ENCODE measurements at places on chromosomes 5 and 9.

DNA sequence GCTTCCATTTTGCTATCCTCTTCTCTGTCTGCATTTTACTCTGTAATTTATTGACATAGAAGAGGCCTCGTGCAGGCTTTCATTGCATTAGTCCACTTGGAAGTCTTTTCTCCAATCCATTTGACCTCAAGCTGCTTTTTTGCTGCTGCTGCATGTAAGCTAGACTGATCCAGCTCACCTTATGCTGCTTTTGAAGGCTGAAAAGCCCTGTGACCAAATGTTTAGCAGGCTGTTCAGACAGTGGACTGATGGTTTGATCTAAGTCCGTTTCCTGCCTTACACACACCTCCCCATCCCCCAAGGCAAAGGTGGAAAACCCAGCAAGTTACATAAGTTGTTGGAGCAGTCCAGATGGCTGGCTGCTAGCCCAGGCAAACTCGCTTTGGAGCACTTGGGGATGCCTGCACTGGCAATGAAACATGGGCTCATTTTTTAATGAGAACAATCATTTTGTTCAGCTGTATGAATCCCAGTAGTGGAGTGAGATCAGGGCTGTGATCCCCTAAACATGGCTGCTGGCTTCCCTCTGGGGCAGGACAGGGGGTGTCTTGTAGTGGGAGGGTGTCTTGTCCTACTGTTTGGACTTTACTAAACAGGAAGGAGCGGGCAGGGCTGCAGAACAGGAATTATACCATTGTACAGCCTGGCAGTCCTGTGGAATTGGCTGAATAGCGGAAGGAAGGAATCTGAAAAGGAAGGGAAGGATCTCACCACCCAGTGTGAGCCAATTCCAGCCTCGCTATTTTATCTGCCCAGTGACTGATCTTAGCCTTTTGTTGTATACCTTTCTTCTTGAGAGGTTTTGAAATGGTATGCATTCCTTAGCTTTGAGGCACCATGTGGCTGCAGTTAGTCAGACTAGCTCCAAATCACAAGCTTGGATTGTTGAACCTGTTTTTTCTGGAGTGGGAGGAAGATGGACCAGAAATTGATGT is 212.0 kb downstream of the ARHGAP26 start:
- DNase-seq, result peak; percentile 62

- DNase-seq, result peak; percentile 91
Observed at GRCh38 chr5:129069292-129069691, 25.3 kb upstream of the ISOC1 start.

DNA sequence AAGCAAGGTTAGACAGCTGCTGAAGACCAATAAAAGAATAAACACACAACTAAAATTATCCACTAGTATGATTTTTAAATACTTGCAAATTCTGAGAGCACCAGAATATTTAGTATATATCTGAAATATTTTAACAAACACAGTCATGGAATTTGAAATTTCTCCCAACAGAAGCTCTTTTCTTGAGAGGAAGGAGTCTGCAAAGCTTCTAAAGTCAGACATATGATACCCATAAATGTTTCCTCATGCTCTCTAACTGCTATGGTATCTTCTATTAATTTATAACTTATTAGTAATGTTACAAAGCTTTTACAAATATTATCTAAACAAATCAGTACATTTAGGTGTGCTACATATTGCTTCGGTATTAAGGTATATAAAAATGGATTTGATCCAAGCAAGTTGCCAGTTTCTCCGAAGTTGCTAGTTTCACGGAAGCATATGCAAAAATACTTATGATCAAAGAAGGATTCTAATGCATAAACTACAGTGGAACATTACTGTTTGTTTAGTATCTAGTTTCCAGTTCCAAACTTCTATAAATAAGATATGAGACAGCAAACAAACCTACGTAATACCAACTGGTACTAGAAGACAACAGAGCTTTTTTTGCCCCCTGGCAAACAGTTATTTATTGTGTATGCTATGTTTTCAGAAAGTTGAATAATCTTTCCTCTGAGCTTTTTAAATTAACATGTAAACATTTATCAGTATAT is 22.0 kb downstream of the FNIP1 start:
- no peak for DNase-seq

DNA sequence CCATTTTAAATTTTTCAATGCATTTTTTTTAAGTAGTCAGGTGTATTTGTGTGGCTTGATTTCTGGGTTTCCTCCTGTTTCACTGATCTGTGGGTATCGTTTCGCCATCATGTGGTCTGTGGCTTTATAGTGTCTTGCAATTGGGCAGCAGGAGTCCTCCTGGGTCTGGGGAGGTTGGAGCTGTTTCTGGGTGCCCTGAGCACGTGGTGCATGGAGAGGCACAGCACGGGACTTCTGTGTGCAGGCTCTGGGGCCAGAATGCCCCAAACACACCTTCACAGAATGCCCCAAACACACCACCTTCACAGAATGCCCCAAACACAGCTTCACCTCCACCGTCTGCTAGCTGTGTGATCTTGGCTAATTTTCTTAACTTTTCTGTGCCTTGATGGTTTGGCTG is 82.6 kb upstream of the COL5A1 start:
- no peak for DNase-seq

DNA sequence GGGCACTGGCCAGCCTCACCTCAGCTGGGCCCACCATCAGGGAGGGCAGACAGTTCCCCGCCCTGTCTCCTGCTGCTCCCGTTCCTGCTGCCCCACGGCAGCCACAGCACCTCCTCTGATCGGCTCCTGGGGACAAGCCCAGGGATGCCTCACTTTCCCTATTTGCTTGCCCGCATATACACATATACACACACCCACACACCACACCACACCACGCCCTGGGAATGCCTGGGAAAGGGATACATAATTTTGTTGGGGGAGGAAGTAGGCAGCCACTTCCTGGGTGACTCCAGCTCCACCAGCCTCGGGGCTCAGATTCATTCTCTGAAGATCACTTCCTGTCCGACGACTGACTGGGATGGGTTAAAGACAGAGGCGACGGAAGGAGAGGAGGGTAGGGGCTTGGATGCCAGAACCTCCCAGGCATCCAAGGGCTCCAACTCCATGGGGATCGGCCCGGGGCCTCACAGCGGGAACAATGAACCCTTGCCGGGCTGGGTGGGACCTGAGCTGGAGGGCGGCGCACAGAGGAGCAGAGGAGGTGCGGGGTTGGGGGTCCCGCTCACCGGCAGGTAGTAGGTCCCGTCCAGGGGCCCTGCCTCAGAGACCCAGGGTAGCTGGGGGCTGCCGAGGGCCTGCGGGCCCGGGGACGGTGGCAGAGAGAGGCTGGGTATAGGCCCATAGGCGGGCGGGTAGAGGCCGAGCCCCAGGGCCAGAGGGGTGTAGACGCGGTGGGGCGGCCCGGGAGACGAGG is 2.0 kb upstream of the MZB1 start:
- no peak for DNase-seq

DNA sequence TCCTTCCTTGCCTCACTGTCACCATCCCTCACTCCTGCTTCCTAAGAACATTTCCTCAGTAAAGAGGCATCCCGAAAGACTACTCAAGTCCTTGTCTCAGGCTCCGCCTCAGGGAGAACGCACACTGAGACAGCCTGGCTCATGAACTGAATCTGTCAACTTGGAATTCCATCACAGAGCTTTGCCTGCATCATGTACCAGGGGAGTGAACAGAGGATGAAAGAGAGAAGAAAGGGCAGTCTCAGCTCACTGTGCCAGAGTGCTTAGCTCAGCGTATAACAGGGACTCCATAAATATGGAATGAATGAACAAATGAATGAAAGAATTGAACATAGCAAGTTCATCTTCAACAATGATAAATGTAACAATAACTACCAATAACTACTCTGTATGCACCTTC is 68.7 kb upstream of the SLC1A3 start:
- peak; percentile 52 for DNase-seq

GRCh38 chr5:34660444-34660843 is 4.3 kb downstream of the RAI14 start:
- DNase-seq, result no peak

DNA sequence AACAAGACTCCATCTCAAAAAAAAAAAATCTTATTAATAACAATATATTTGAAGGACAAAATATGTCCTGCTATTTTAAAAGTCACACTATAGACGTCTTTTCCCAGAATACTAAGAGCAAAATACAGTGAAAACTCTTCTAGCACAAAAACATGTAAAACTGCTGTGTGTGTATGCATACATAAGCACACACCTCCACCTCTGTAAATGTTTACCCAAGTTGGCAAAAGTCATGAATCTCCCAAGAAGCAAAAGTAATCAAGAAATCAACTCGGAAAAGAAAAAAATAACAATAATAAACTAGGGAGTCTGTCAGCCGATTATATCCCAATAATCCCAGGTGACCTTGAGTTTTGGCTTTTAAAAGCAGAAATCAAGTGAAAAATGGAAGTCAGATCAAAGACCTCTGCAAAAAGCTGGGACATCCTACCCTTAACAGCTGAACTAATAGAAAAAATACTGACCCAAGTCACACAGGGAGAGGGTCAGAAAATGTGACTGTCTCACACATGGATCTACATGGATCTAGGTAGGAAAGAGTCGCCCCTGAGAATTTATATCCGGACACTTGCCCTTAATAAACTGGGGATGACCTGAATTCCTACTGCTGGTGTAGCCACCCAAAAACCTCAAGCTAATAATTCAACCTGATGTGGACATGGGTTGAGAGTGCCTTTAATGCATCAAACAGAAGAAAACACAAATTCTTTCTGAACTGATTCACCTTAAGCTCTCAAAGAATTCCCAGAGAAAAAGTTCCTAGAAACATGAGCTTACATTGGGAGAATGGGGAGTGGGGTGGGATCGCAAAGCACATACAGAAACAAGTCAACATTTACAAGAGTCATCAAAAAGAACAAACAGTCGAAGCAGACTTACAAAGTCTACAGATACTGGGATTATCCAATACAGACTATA is 29.9 kb downstream of the LPAR1 start:
- no peak for DNase-seq

DNA sequence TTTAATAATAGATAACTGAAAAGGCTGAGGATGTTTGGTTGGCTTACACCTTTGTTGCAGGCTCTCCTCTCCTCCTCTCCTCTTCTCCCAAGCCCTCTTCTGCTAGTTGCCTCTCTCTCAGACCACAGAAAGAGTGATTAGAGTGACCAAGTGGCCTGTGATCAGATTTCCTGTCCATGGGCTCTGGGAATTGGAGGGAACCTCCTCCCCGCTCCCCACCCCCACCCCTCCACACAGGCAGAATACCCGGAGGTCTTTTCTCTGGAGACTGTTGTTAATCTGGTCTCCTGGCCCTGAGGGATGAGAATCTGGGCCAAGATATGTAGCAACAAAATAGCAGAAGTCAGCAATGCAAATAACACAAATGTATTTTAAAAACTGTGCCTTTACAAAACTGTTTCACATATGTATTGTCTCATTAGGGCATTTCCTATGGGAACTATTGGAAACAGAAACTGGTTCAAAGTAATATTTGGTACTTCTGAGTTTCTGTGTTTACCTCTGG is 361.3 kb downstream of the NR2F1-AS1 start:
- DNase-seq, result no peak

DNA sequence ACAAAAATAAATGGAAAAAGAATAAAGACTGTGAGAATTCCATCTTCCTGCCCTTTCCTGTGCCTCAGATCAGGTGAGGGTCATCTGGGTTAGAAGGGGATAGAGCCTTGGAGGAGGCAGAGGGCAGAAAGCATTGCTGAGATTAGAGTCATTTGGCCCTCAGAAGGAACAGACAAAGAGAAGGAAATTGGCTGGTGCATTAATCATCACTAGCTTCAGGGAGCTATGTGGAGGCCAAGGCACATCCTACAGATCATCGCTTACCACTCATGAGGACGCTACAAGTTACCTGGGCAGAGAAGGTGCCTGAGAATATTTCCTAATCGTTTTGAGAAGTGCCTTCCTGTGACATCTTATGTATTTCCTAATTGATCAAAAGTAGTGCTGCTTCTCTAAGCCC is 74.5 kb downstream of the C7 start:
- no peak for DNase-seq

DNA sequence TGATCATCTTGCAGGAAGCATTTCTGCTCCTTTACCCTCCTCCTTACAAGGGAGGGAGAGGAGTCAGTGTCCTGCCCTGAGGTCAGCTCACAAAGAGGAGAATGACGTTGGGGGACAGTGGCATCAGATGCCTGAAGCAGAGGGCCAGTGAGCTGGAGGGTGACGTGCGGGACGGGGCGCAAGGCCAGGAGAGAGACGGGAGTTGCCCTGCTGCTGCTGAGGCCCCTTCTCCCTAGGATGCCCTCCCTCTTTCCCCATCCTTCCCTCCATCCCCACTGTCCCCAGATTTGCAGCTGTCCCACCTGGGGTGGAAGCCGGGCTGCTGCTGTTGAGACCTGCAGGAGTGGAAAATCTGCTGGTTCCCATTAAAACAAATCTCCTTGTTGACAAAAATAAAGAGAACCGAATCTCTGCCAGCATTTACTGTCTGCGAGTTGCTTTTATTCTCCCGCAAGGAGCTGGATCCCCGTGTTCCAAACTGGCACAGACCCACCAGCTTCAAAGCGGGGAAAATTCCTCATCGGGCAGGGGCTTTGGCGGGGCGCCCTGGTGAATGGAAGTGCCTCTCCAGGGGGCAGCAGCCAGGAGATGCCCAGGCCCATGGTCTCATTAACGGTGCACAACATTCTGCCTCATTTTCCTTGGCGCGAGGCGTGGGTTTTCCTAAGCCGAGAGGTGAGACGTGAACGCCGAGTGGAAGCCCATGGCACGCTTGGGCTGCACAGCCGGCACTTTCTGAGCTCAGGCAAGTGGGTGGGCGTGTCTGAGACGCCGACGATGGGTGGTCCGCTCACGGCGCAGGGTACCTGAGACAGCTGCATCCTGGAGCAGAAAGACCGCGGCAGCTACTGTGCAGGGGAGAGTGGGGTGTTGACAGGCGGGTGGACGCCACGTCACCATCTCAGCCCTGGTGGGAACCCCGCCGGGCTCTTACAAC is 13.9 kb upstream of the COL5A1 start:
- DNase-seq, result peak; percentile 65

DNA sequence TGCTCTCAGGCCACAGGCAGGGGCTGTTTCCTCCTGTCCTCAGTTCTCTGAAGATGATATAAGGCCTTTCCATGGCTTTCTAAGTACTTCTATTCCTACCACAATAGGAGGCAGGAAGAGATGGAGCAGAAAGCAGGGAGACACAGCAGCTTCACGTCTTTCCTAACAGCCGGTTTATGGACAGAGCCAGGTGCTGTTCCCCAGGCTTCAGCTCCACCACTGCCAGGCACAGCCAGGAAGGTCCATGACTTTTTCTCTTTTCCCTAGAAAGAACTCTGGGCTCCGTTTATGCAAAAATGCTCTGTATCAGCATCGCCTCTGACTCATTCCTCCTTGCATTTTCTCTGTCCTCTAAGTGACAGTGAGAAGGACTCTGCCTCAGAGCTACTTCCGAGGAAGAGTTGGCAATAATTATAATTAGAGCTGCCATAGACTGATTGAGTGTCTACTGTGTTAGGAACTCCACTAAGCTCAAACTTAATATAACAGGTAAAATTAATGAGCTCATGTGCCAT is 478.5 kb downstream of the RASEF start:
- DNase-seq, result no peak

DNA sequence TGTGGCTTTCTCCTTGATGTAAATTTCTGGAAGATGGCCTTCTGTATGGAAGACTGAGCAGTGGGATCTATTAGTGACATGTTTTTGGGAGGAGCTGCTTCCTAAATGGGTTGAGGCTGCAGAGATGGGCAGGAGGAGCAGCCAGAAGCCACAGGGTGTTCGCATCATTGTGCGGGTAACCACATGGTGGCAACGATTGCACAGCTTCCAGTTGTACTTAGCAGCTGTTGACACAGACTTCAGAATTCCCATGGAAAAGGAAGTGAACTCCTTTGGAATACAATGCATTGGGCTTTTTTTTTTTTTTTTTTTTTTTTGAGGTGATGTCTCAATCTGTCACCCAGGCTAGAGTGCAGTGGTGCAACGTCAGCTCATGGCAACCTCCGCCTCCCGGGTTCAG is 297.3 kb downstream of the NR3C1 start:
- DNase-seq, result peak; percentile 60

- DNase-seq, result no peak
Observed at GRCh38 chr5:94523018-94523417, 95.4 kb downstream of the KIAA0825 start.
